Posterior vena cava (tissue), 2 donors: ENCODE measurements at places on chromosomes 2 and 18. TPM values are rescaled to one million over a fixed set of nuclear protein-coding genes. Genes with fewer than 3 reads are reported as not detected.

Gene SLC5A7
- total RNA-seq: not detected

Gene VAPA
- total RNA-seq: 203 TPM

GRCh38 chr18:55539240-55539639 is 48.8 kb downstream of the TCF4 start:
- no peak for DNase-seq

DNA sequence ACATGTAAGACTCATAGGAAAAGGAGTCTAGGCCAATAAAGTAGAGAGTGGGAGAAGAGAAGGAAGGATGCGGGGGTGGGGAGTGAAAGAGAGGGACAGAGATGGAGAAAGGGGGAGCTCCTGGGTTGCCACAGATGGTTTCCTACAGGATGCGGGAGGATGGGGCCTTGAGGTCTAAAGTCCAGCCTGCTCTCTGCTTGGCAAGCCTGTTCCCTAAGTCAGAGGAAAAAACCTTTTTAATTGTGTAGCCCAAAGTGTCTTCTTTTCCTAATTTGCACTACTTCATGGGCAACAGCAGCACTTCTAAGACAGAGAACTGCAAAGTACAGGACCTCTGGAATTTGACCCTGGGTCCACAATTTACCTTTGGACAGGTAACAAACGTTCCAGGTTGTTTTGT is 1.4 kb upstream of the FAM110C start:
- no peak for DNase-seq

DNA sequence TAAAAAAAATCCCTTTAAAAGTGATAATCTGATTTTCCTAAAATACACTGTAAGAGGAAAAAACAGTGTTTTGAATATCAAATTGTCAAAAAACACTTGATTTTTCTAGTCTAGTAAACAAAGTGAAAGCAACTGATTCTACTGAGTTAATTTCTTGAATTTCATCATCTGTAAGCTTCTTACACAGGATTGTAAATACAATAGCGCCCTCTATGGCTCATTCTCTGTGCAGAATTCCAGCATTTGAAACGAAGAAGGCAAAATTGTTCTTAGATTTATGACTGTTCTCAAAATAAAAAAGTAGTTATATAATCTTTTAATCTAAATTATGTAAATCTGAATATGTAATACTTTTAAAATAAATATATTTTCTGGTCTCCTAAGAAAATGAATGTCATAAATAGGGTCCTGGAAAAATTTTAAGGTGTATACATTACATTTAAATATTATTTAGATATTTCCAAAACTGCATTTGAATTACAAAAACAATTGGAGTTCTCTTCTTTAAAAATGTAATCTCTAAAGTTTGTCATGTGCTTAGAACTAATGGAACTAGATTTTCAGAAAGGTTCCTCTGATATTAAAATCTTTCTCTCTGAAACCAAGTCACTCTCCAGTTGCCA is 176.9 kb upstream of the MC4R start:
- no peak for DNase-seq

- peak; percentile 71 for DNase-seq
Observed at GRCh38 chr2:241857041-241857541, 1.6 kb downstream of the PDCD1 start.
